ENCODE measurements at places on chromosomes 11 and 22.

GRCh38 chr11:12831471-12832202 lies 157.4 kb downstream of the TEAD1 start:
- DNase-seq = no peak

- no peak for DNase-seq
Measured at GRCh38 chr11:66685276-66686099, 7.8 kb upstream of the RBM4B start.

- no peak for DNase-seq
Measured at GRCh38 chr11:65834202-65834601, 439 bp downstream of the SNX32 start.

DNA sequence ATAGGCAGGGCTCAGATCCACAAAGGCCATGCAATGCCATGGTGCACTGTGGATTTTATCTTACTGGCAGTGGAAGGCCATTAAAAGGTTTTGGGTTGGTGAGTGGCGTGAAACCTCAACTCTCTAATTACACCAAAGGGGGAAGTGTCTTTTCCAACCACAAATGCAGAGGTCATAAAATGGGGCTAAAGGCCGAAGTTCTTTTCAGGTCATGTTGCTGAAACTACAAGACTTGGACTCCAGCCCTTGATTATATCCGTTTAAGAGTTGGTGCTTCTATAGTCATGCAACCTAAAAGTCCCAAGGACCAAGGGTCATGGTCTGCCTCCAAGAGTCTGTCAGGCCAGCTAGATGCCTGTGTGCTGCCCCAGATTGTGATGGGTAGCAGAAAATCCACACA lies 434.3 kb downstream of the RAB38 start:
- DNase-seq = no peak

- DNase-seq = no peak
Measured at GRCh38 chr11:20963596-20963995, 294.2 kb downstream of the NELL1 start.

- DNase-seq = peak; percentile 49
Measured at GRCh38 chr22:31343235-31344191, 2.6 kb downstream of the PATZ1 start.

- DNase-seq = no peak
Measured at GRCh38 chr22:41485033-41485432, 16.1 kb downstream of the ACO2 start.

- no peak for DNase-seq
Measured at GRCh38 chr22:41263704-41264103, 22.3 kb downstream of the RANGAP1 start.

GRCh38 chr22:37464181-37464580 lies 22.0 kb downstream of the MFNG start:
- peak; percentile 23 for DNase-seq

GRCh38 chr11:131408025-131408640 lies 37.7 kb downstream of the NTM start:
- DNase-seq = no peak

DNA sequence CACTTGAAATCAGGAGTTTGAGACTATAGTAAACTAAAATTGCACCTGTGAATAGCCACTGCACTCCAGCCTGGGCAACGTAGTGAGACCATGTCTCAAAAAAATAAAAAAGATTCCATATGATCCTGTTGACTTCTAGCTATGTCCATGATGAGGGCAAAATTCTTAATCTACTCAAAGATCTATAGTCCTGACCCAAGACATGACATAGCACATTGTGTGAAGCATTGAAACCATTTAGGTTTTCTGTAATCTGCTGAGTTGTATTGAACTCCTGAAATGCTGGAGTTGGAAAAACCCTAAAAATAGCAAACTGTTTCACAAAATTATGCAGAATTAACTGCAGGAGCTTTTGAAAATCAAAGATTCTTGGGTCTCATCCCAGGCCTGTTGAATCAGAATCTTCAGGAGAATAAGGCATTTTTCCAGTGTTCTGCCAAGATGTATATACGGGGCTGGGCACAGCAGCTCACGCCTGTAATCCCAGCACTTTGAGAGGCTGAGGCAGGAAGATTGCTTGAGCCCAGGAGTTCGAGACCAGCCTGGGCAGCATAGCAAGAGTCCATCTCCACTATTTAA lies 29.8 kb upstream of the LDHA start:
- no peak for DNase-seq

- peak; percentile 46 for DNase-seq
Measured at GRCh38 chr11:122796128-122796717, 42.1 kb upstream of the CRTAM start.

GRCh38 chr22:35564975-35565867 lies 24.6 kb downstream of the RASD2 start:
- DNase-seq = no peak

DNA sequence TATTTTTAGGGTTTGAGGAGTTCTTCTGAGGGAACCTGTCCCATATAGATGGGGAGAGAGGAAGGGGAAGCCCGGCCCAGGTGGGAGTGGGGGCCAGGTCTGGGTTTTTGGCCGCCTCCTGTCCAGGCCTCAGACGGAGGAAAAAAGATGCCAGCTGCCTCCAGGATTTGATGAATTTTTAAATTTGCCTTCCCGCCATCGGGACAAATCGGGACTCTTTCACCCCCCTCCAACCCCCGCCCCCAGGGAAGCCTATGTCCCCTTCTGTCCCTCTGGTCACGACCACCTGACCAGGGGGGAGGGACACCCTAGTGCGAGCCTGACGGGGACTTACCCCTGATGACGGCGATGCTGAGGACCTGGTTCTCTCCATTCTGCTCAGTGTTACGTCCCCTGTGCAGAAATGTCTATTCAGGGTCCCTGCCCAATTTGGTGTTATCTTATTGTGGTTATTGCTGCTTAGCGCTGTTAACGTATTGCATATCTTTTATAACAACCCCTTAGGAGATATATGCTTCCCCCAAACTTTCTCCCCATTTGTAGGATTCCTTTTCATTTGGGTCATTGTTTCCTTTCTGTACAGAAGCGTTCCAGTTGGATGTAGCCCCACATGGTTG lies 115.9 kb upstream of the GRK3 start:
- no peak for DNase-seq

GRCh38 chr11:79168530-79169110 lies 272.2 kb downstream of the TENM4 start:
- DNase-seq = no peak

DNA sequence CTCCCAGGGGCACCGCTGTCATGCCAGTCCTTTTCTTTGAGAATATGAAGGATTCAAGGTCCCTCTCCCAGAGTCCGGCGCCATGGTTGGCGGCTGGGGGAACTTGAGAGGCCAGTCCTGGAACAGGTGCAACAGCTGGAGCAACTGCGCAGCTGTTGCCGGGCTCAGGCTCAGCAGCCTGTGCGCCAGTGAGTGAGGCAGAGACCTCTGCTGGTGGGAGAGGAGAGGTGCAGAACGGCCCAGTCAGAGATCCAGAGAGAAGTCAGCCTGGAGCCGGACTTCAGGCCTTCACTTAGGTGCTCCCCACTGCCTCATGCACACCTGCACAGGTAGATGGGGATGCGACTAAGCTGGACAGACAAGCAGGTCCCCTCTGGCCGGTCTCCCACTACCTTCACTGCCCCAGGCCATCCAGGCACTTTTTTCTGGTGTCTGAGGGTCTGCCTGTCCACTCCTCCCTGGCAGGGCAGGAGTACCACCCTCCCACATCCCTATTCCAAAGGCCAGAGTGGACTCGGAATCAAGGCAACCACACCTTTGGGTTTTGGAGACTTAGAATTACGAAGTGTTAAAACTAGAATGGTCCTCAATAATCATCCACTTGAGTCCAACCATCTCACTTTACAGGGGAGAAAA lies 4.6 kb downstream of the CHRDL2 start:
- DNase-seq = peak; percentile 82

GRCh38 chr11:67412495-67413179 lies 2.8 kb upstream of the CARNS1 start:
- no peak for DNase-seq

- no peak for DNase-seq
Measured at GRCh38 chr11:38019072-38019775, 1421.2 kb upstream of the RAG2 start.

GRCh38 chr11:95910638-95911368 lies 13.1 kb downstream of the MTMR2 start:
- DNase-seq = no peak

DNA sequence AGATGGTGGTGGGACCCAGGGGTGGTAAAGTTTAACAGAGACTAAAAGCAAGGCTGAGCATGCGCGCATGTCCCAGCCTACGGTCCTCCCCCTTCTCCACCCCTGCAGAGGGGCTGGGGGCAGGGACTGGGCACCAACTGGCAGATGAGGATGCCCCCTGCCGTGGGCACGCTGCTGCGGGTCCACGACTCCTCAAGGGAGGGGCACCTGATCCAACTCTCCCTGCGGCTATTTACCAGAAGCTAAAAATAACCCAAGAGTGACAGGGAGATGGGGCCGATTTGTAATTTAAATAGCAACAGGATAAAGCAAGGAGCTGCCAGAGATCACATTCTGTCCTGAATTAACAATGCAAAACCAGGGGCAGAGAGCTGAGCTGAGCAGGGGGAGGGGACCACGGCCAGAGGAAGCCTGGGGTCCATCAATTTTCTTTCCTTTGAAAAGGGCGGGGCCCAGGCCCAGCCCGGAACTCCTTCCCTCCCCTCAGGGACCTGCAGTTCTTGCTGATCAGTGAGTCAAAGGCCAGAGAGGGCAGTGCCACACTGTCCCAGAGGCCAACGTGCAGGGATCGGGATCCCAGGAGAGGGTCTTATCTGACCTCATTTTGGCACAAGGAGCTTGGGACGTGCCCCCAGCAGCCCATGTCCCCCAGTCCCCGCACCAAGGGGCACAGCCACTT lies 8.1 kb upstream of the DGKZ start:
- DNase-seq = peak; percentile 80

DNA sequence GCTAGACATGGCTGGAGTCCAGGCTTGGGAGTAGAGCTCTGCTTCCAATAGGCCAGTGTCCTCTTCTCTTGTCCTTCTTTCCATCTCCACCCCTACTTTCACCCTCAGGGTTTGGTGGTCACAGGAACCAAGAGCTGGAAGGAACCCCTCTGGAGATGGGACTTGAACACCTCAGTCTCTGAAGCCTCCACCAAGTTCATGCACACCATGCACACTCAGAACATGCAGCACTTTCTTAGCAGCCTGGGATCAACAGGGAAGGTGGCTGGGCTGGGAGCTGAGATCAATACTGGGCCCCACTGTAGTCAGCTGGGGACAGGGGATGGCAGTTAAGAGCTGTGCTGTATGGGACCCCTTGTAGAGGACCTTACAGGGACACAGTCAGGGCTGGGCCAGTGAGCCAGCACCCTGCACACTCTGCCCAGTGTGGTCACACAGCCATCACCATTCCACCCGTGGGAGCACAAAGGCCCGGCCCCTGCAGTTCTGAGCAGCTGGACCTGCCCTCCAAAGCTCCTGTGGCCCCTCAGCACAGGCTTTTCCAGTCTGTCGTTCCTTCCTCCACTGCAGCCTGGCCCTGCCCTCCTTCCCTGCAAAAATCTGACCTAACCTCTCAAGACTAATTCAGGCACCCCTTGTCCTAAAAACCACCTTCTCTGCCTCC lies 47.7 kb downstream of the GAB4 start:
- DNase-seq = no peak

DNA sequence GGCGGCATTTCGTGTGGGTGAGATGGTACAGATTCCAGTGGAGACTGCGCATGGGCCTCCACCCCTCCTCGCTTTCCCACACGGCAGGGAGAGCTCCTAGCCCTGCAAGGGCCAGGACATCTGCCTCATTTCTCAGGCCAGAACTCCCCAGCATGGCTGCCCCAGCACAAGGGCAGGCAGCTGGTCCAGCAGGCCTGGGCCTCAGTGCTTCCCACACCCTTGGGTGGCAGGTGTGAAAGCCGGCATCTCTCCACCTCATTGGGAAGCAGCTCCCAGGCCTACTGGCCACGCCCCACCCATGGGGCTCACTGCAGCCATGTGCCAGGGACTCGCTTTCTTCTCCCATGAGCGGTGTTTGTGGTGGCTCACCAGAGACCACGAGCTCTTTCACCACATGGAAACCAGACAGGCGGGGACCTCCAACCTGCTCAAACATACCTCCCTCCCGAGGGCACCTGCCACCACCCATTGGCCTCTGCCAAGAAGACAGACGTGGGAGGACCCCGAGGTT lies 79.1 kb downstream of the NAT10 start:
- no peak for DNase-seq

GRCh38 chr11:95088946-95089619 lies 563 bp upstream of the ENDOD1 start:
- DNase-seq = no peak

- DNase-seq = no peak
Measured at GRCh38 chr11:128029219-128029722, 558.1 kb downstream of the ETS1 start.

DNA sequence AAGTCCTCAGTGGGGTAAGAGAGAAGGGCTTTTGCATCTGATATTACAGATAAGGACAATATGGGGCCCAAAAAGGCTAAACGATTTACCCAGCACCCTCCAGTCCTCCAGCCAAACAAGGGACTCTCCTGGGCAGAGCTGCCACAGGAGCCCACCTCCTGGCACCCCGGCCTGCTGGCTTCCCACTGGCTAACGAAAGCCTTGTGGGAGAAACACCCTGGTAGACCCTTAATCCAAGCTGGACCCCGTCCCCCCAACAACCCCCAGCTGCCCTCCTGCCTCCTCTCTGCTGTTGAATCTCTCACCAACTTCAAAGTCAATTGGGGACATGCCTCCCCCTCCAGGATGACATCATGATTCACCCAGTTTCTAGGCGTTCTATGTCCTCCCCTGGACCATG lies 10.8 kb downstream of the C1QTNF6 start:
- peak; percentile 14 for DNase-seq

- no peak for DNase-seq
Measured at GRCh38 chr11:88583251-88583650, 245.7 kb upstream of the CTSC start.

DNA sequence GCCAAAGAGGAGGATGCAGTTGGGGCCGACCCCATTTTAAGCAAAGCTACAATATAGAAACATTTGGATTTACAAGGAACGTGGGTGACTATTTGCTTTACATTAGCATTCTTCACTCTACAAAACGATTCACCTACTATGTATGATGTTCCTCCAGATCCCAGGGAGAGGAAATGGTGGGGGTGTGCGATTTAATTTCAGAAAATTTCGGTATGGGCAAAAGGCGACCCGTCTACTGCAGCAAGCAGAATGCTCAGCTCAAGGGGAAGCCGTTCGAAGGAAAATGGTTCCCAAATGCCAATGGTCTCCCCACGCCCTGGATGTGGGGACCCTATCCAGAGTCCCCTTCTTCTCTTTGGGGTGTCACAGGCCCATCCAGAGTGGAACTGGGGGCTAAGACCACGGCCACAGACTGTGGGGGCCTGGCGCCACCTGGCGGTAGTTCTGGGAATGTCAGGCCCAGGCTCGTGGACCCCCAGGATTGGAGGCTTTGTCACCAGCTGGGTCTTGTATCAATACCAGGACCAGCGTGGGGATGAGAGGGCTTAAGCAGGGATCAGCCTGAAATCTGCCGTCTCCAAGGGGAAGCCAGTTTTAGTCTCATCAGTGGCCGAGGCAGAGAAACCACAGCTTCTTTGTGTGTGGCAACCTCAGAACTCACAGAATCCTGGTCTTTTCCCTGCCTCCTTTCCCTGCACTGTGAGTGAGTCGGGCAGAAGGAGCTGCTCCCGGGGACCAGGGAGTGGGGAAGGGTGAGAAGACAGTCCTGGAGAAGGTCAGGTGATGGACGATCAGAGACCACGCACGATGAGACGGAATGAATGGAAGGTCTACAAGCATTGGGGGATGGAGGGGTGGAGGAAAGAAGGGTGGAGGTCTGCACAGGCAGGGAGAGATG lies 8.4 kb downstream of the LRRC10B start:
- DNase-seq = no peak
